ENCODE measurements at places on chromosomes 2 and 18. TPM values are rescaled to one million over a fixed set of nuclear protein-coding genes. Genes with fewer than 3 reads are reported as not detected.

- no peak for DNase-seq
These were observed 169.2 kb upstream of the NABP1 start for GRCh38 chr2:191508738-191509137.

GRCh38 chr2:98372579-98372978 is 26.3 kb downstream of the CNGA3 start:
- DNase-seq: no peak

- DNase-seq: no peak
These were observed 22.3 kb downstream of the DTNB start for GRCh38 chr2:25651066-25651465.

MRO gene
- 5.1 TPM for total RNA-seq

- no peak for DNase-seq
These were observed 48.3 kb upstream of the AGPS start for GRCh38 chr2:177344316-177344715.

- no peak for DNase-seq
These were observed 194.7 kb downstream of the RAB3GAP1 start for GRCh38 chr2:135246711-135247270.

- no peak for DNase-seq
These were observed 121.8 kb downstream of the FHOD3 start for GRCh38 chr18:36419188-36419899.

GRCh38 chr18:10054366-10054765 is 140.6 kb downstream of the VAPA start:
- no peak for DNase-seq

DNA sequence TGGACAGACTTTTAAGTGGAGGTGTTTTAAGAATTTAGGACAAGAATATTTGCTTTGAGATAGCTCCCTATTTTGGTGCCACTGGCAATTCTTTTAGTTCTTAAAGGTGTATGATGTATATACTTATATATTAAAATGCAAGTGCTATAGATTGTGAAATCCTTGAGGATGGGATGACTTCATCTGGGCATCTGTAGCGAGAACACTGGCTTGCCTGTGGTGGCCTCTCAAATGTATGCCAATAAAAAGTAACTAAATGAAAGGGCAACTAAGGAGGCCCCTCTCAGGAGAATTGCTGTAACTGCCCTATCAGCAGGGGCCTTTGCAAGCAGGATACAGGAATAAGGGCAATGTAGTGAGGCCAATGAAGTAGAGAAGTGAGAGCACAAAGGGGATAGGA is 2.6 kb upstream of the THUMPD2 start:
- DNase-seq: no peak

DSG4 gene
- total RNA-seq: not detected

UGT1A8 gene
- total RNA-seq: not detected

GRCh38 chr2:196337208-196337953 is 166.0 kb upstream of the STK17B start:
- DNase-seq: no peak

DNA sequence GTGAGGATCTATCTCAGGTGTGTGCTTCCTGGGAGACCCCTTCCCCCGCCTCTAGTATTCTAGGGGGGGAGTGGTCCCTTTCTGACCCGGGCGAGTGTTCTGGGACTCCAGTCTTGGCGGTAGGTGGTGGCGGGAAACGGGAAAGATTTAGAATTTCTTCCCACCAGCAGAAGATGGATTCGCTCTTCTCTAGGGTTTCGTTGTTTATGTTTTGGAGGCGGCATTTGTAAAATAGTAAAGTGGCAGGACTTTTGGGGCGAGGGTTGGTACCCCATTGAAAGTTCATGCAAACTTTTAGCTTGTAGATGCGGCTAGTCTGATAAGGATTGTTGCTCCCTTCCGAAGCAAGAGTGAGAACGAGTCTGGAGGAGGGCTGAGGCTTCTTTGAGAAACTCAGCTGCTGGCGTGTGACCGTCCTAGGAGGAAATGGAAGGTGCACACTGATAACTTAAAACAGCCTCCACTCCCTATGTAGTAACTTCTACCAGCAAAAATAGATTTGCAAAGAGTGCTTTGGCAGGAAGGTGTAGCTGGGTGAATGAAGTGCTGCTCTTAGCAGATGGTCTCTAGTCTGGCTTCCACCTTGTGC is 412 bp downstream of the GPD2 start:
- DNase-seq: no peak

Data from left cardiac atrium (tissue), 4 donors.